Esophagus mucosa (tissue), 1 donor: ENCODE measurements at places on chromosomes 1 and 21. TPM values are rescaled to one million over a fixed set of nuclear protein-coding genes. Genes with fewer than 3 reads are reported as not detected.

DNA sequence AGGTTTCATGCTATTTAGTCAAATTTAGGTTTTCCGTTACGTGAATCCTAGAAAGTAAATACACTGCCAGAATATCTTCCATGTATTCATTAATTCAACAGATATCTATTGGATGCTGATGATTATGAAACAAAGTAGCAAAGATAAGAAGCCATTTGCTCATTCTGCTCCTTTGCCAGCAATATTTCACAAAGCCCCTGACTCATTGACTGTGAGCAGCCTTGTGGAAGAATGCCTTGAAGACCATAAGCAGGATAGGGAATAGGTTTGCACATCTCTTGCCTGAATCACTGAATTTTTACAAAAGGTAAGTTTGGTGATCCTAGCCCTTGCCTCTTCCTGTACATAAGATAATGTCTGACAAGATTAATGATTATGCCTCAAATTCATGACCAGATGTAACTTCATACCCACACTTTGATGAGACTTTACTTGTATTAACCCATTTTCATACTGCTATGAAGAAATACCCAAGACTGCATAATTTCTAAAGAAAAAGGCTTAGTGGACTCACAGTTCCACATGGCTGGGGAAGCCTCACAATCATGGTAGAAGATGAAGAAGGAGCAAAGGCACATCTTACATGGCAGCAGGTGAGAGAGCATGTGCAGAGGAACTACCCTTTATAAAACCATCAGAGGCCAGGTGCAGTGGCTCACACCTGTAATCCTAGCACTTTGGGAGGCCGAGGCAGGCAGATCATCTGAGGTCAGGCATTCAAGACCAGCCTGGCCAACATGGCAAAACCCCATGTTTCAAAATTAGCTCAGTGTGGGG lies 1.6 kb upstream of the PIGK start:
- no peak for ATAC-seq

DNA sequence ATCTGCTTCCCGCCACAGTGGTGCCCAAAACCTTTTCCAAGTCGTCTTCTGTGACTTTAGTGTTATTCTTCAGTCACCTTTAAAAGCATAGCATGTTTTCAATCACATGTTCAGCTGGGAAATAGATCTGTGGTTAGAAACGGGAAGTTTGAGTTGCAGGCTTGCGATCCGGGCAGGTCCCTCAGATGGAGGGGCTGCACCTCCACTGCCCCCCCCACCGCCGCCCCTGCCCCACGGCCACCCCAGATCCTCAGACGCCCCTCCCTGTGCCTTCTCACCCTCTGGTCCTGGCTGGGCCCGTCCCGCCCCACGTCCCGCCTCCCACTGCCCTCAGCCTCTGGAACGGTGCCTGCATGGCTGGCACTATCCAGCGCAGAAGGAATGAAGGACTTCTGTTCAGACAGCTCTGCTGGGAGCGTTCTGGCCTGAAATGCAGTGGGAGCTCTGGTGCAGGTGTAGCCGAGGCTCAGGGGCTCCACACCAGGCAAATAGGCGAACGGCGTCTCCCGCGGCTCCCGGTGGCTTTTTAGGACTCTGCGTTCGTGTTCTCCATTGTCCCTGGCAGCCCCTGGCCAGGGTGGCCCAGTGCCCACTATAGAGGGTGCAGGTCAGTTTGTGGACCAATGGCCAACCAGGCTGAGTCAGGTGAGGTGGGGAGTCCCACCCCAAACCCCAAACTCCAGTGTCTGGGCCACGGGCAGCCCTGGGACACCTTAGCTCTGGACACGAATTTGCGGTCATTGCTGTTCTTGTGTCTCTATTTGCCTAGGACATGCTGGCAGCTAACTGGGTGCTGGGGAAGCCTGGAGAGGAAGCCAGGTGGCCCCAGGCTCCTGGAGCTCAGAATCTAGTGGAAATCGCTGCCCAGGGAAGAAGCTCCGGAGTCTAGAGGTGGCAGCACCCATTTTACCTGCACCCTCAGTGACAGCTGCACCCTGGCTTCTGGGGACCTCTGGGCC lies 67.1 kb downstream of the FAAP20 start:
- ATAC-seq, result no peak

DNA sequence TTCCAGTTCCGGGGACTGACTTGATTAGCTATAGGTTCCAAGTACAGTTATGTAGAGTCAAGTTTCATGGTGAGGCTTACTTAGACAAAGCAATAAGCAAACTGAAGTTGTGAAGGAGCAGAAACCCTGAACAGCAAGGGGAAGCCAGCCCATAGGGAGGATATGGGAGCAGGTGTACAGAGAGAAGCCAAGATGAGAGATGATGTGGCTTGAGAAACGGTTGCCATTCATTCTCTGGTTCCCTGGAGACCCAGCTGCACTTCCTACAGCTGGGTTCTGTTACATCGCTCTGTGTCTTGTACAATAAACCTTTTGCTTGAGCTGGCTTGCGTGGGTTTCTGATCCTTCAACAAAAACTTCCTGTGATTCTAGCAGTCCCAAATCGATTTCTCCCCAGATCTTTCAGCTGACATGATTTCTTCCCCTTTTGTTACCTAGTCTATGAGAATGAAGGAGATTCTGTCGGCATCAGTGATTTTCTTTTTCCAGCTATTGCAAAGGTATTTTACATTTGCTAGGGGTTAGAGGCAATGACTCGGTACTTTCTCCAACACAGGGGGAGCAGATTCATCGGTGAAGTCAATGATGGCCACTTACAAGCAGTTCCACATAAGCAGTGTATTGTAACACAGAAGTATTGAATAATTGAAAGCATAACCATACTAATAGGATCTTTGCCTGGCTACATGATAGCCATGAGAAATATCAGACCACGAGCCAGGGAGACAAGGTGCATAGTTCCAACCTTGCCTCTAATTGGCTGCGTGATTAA lies 67.3 kb downstream of the URB2 start:
- ATAC-seq, result no peak

DNA sequence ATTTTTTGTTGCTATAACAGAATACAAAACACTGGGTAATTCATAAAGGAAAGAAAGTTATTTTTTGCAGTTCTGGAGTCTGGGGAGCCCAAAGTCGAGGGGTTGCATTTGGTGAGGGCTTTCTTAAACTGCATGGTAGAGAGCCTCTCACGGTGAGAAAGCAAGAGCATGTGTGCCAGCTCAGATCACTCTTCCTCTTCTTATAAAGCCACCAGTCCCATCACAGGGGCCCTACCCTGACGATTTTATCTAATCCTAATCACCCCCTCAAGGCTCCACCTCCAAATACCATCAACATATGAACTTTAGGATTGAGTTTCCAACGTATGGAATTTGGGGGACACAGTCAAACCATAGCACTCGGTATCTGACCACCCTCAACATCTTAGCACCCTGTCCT lies 1.0 kb upstream of the STRIP1 start:
- no peak for ATAC-seq

DNA sequence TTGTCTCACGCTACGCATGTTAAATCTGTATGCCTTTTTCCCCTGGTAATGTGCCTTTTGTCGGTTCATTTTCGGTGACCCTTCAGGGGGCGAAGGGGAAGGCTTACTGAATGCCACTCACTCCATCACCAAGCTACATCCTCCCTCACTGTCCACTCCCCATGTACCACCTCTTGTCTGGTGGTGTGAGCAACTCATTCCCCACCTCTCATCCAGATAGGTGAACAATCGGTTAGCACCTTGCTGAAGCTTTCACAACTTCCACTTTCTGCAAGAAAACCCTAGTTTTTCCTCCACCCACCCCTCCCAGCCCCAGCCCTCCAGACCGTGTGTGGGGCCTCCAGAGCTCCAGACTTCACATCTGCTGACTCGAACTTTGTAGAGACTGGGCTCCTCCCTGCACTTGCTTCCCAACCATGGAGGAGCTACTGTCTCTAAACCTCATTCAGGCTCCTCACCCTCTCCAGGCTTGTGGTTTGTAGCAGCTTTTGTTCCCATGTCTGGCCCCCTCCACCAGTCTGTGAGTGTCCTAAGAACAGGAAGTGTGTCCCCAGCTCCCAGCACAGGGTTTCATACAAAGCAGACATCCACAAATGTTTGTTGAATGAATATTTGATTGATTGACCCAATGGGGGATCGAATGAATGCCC lies 48.4 kb upstream of the RUNX3 start:
- ATAC-seq, result no peak

GRCh38 chr21:17461014-17461413 lies 51.8 kb upstream of the CXADR start:
- ATAC-seq, result peak; percentile 85

GRCh38 chr1:24764848-24765247 lies 19.6 kb downstream of the CLIC4 start:
- ATAC-seq, result no peak

DNA sequence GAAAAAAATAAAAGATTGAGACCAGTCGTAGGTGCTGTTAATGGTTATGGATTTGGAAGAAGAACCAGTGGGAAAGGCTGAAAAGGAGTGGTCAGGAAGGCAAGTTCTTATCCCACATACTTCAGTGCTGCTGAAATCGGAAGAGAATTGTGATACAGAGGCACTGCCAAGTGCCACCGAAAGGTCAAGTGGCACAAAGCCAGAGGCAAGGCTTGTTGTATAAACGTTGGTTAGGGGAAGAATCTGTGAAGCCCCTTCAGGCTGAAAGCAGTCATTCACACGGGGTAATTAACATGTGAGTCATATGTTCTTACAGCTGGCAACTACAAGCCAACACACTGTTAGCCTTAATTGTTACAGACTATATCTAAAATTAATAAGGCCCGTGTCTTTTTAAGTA lies 48.8 kb downstream of the ZBTB40 start:
- no peak for ATAC-seq

DNA sequence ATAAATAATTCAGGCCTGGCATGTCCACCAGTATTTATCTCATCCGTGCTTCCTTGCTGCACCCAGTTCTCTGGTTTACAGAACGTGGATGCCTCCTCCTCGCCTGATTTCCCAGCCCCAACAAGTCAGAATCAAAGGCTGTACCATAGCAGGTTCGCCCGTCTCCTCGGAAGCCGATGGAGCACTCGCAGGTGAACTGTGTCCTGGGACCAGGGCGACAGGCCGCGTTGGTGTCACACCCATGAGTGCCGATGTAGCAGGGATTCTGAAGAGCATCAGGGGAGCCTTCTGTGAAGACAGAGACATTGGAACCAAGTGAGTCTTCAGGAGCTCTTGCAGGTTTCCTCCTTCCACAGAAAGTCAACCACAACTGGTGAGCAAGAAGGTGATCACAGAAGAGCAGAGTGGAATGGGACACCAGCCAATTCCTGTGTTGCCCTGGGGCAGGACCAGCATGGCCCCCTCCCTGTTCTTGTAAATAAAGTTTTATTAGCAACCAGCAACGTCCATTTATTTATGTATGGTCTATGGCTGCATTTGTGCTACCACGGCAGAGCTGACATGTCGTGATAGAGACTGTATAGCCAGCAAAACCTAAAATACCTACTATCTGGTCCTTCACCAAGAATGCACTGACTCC lies 40.8 kb downstream of the NID1 start:
- no peak for ATAC-seq

DNA sequence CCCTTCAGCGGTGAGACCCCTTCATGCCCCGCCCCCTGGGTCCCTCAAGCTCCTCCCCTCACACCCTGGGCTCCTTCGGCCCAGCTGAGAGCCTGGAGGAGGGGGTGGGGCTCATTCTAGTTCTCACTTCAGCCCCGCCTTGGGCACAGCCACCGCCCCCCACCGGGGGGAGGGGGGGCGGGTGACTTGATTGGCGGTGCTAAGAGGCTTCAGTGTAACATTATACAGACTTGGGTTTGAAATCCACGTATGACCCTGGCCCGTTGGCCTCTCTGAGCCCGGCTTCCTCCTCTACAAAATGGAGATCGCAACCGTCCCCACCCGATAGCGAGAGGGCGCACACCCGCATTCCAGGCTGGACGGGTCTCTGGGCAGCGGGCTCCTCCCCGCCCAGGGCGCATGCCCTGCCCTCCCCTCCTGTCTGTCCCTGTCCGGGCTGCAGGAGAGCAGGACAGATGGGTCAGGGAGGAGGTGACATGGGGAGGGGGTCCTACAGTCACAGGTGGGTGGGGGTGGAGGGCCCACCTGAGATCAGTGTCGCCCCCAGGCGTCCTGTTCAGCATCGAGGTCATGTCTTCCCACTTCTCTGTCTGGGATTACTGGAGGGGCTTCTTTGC lies 5.1 kb downstream of the CLCNKB start:
- peak; percentile 8 for ATAC-seq

The GNAT2 gene
- total RNA-seq, result not detected

The PLA2G2E gene
- not detected for total RNA-seq
